ENCODE measurements at places on chromosomes 11 and 22.

- peak; percentile 82 for DNase-seq
Observed at GRCh38 chr22:38316364-38317121, 690 bp downstream of the CSNK1E start.

DNA sequence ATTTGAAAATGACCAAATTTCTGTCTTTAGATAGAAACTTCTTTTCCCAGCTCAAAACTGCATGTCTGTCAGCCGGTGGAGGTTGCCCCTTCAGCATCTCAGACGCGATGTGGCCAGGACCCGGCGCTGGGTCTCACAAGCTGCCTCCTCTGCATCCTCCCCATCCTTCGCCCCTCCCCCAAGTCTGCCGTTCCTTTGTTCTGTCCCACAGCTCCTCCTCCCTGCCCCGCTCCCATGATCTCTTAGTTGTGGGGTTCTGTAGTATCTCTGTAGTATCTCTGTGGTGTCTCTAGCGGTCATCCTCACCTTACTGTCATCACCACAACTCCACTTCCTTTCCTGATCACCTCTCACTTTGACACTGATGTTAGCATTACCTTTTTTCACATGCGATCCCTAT lies 49.9 kb downstream of the TRAF6 start:
- DNase-seq = no peak

- no peak for DNase-seq
Observed at GRCh38 chr11:8178297-8178696, 9.5 kb upstream of the RIC3 start.

- DNase-seq = no peak
Observed at GRCh38 chr11:110757962-110758755, 45.9 kb upstream of the ARHGAP20 start.

DNA sequence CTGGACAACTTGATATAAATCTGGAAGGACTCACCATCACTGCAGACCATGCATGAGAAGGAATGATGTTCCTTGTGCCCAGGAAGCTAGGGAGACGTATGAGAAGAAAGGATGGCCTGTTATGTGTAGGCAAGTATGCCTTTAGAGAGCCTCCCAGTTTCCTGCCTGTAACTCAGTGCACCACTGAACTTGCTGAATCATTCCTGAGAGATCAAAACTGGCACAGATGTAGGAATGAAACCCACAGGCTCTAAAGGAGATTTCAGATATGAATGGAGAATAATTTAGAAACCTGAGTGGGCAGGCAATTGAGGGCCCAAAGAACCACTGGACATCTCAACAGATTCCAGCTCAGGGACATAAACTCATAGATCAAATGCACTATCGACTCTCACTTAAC lies 38.4 kb upstream of the PRSS23 start:
- DNase-seq = no peak

DNA sequence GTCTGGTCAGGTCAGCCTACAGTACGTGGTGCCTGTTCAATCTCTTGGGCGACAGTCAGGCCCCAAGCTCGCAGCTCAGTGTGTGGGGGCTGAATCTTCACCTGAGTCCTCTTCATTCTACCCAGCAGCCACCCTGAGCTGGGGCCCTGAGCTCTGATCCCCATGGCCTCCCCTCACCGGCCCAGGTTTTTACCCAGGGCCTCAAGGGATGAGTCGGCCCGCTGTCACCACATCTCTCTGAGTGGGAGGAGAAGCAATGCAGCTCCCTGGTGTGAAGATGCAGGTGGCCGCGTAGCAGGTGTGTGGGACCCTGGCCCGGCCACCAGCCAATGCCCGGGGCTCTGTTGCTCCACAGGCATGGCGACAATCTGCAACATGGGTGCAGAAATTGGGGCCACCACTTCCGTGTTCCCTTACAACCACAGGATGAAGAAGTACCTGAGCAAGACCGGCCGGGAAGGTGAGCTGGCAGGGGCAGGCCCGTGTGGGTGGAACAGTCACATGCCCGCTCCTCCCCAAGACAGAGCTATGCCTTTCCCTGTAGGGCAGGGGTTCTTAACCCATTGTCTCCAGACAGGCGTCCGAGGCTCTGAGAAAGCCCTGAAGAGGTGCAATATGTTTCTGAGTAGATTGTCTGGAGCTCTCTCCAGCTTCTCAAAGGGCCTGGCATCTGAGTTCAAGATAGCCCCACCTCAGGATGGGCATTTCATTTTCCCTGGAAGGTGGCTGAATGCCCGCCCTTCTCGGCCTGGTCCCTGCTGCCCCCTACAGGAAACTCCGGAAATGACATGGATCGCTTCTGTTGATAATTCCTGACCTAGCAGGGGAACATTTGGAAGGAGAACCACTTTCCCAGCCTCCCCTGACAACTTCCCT lies 26.9 kb downstream of the POLR3H start:
- peak; percentile 82 for DNase-seq

DNA sequence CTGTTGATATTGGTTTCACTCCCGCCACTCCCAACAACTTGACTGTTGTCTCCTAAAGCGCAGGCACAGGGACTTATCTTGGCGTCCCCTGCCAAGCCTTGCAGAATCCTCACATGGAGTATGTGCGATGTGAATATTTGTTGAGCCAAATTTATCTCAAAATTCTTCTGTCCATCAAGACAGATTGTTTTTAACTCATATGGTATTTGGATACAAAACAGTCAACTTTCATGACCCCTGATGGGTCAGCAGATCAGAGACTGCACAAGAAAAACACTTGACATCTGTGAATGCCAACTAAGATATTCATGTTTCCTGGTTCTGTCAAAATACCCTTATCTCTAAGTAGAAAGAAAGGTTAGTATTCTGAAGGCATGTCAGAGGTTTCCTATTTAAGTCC lies 221.7 kb upstream of the BLID start:
- DNase-seq = no peak

GRCh38 chr11:36540998-36541397 lies 26.8 kb upstream of the RAG1 start:
- DNase-seq = peak; percentile 40

- peak; percentile 96 for DNase-seq
Observed at GRCh38 chr11:20158597-20159257, 1.5 kb downstream of the DBX1 start.

- DNase-seq = no peak
Observed at GRCh38 chr22:27531782-27532530, 269.6 kb downstream of the MN1 start.

DNA sequence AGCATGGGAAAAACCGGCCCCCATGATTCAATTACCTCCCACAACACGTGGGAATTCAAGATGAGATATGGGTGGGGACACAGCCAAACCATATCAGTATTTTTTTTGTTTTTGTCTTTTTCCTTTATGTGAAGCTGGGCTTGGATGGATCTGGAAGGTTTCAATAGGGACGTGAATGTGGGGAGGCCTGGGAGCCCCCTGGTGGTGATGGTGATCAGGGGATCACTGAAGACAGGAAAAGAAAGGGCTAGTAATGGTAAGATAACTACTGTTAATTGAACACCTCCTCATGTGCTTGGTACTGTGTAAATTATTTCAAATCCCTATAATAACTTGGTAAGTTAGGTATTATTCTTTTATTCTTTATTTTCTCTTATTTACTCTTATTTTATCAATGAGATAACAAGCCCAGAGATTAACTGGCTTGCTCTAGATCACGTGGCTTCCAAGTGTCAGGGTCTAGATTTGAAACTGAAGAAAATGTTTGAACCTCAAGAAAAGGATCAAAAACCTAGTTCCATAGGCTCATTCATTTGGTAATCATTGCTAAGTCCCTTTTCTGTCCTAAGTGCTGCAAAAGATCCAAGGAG lies 364.2 kb downstream of the TENM4 start:
- DNase-seq = peak; percentile 47
